ENCODE measurements at places on chromosomes 2 and 18. TPM values are rescaled to one million over a fixed set of nuclear protein-coding genes. Genes with fewer than 3 reads are reported as not detected.

DNA sequence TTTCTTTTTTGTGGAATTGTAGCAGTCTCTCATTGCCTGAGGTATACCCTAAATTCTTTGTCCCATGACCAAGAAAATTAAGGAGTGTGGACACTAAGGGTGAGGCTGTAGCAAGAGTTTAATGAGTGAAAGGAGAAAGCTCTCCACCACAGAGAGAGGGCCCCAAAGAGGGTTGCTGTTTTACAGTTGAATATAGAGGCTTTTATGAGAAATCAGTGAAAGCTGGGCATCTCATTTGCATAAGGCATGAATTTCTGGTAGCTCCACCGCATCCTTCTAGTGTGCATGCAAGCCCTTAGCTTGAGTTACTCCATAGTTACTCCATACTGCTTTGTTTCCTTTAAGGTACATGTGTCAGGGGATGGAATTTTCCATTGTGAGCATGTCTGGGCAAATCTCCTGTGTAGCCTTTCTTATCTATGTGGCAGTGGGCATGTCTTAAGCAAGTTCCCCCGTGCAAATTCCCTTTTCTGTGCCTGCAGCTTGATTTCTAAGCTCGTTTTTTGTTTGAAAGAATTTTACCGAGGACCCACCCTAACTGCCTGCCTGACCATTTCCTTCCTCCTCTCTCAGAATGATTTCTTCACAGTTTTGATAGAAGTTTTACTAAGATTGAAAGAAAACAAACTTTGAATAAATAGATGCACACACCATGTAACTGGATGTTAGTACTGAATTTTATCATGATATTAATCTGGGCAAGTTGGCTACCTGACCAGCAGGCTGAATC is 218.9 kb downstream of the PARD3B start:
- no peak for DNase-seq
- no peaks in the 10 kb centered on the region for H3K36me3 ChIP-seq
- no peak overlapping the region for H3K27ac ChIP-seq
- H3K4me1 ChIP-seq, result no peaks in the 10 kb centered on the region
- H3K4me3 ChIP-seq, result no peak overlapping the region
- H3K27me3 ChIP-seq, result no peaks in the 10 kb centered on the region

Gene INHA
- not detected for total RNA-seq

GRCh38 chr2:53715568-53715967 is 52.0 kb upstream of the CHAC2 start:
- no peak overlapping the region for H3K27ac ChIP-seq
- H3K4me3 ChIP-seq, result no peak overlapping the region
- DNase-seq, result no peak
- H3K4me1 ChIP-seq, result no peaks in the 10 kb centered on the region

- no peak overlapping the region for H3K27ac ChIP-seq
- DNase-seq, result no peak
- no peaks in the 10 kb centered on the region for H3K36me3 ChIP-seq
- H3K27me3 ChIP-seq, result no peaks in the 10 kb centered on the region
- no peaks in the 10 kb centered on the region for H3K4me1 ChIP-seq
Measured at GRCh38 chr2:179580378-179581146, 280.9 kb downstream of the ZNF385B start.

DNA sequence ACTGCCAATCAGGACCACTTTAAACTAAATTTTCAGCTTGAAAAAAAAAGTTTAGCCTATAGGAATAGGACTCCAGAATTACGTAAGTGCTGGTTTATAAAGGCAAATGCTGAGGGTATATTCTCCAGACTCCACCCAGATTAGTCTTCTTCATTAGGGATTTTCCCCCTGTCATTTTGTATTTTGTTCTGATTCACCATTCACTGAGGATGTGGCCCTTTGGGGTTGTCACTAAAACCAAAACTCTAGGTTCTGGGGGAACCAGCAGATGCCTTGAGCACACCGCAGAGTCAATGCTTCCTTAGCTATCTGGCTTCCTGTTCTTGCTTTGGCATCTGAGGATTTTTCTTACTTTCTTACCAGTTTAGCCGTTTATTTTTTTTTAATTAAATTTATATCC is 10.5 kb downstream of the SCYGR4 start:
- peaks cover 3% of the 10 kb centered on the region for H3K27me3 ChIP-seq
- H3K27ac ChIP-seq, result no peak overlapping the region
- no peaks in the 10 kb centered on the region for H3K36me3 ChIP-seq
- H3K4me3 ChIP-seq, result no peak overlapping the region
- no peak for DNase-seq

DNA sequence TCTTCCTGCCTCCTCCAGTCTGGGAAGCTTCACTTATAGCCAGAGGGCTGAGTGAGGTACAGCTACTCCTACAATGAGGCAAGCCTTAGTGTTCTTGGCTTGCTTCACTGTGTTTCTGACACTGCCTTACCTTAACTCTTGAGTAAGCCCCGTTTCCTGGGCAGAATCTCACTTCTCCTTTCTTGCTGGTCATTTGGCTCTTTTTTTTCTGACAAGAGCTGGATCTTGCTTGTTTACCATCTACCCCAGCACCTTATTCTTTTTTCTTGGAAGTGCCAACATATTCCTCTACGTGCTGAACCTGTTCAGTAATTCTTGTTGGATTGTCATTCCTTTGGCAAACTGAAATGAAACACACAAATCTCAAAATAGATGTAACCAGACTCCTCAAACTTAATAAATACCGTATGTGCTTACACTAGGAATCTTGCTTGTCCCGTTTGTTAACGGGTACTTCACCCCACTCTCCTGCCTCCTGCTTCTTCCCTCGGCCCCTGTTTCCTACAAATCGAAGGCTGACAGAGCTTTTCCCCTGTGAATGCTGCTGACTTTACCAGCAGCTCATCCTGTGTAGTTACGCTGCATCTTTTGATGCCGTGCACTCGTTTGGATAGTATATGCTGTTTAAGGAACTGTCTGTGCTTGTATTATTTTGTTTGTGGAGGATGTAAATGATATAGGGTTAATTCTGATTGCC is 132.2 kb downstream of the FMNL2 start:
- H3K4me1 ChIP-seq, result peaks cover 39% of the 10 kb centered on the region
- H3K4me3 ChIP-seq, result no peak overlapping the region
- H3K27ac ChIP-seq, result no peak overlapping the region
- H3K36me3 ChIP-seq, result no peaks in the 10 kb centered on the region
- peak; percentile 47 for DNase-seq

DNA sequence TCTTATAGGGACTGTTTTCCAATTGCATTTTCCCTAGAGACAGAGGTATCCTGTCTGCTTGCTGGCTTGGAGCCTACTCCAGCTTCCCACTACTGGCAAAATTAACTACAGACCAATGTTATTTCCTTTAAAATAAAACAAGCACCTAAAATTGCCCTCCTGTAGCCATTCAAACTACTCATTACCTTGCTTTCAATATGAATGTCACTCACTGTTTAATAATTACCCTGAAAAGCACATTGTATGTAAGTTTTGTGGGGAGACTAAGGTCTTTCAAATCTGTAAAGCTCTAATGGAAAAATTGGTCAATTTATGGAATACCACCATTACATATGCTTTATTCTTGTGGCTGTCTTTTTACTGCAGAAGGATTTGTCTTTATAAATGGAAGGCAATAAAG is 87.3 kb downstream of the DOCK10 start:
- peaks cover 73% of the 10 kb centered on the region for H3K4me1 ChIP-seq
- no peaks in the 10 kb centered on the region for H3K27me3 ChIP-seq
- H3K4me3 ChIP-seq, result no peak overlapping the region
- H3K27ac ChIP-seq, result no peak overlapping the region
- no peaks in the 10 kb centered on the region for H3K36me3 ChIP-seq
- no peak for DNase-seq

GRCh38 chr2:88252646-88253045 is 82.5 kb downstream of the THNSL2 start:
- no peaks in the 10 kb centered on the region for H3K27me3 ChIP-seq
- no peaks in the 10 kb centered on the region for H3K36me3 ChIP-seq
- no peak overlapping the region for H3K27ac ChIP-seq

- H3K27ac ChIP-seq, result no peak overlapping the region
- DNase-seq, result no peak
- H3K4me3 ChIP-seq, result no peak overlapping the region
- no peaks in the 10 kb centered on the region for H3K27me3 ChIP-seq
- H3K36me3 ChIP-seq, result no peaks in the 10 kb centered on the region
Measured at GRCh38 chr2:2640371-2640770, 309.3 kb upstream of the MYT1L start.

- no peaks in the 10 kb centered on the region for H3K27me3 ChIP-seq
- no peak for DNase-seq
- H3K4me3 ChIP-seq, result no peak overlapping the region
- H3K4me1 ChIP-seq, result peaks cover 18% of the 10 kb centered on the region
- no peaks in the 10 kb centered on the region for H3K36me3 ChIP-seq
- H3K27ac ChIP-seq, result no peak overlapping the region
Measured at GRCh38 chr2:209519906-209520305, 96.1 kb downstream of the MAP2 start.

DNA sequence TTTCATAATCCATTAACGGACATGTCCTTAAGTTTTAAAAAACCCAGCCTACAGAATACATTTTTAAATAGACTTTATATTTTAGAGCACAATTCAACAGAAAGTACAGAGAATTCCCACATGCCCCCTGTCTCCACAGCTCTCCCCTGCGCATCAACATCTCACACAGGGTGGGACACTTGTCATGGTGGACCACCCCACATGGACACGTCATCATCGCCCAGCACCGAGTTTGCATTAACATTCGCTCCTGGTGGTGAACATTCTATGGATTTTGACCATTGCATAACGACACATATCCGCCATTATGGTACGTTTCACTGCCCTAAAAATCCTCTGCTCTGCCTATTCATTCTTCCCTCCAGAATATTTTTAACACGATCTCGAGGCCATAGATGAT is 1.1 kb upstream of the KCNF1 start:
- no peaks in the 10 kb centered on the region for H3K4me1 ChIP-seq
- H3K27me3 ChIP-seq, result no peaks in the 10 kb centered on the region
- H3K4me3 ChIP-seq, result no peak overlapping the region
- no peak for DNase-seq
- H3K27ac ChIP-seq, result no peak overlapping the region

DNA sequence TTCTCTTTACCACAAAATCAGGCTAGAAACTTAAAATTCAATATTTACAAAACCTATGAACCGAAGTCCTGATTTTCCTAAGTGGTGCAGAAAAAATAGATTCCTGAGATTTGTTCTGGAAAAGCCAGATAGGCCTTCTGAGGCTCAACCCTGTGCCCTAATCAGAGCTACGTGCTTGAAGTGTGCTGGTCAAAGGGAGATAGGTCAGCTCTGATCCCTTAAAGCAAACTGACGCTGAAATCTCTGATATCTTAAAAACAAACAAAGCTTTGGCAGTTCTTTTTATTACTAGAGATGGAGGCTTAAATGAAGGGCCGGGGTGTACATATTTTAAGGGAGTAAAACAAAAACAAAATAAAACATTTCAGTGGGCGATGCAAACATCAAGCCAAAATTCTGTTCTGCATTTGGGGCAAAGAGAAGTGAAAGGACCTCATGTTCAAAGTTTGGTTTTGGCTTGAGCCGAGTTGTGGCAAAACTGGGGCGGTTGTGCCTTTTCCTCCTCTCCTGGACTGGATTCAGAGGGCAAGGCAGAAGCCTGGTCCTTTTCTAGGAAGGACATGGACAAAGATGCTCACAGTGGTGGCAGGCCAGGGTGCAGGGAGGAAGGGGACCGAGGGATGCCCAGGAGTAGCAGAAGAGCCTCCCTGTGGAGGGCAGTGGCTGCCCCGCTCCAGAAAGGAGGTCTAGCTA is 295.0 kb downstream of the CDCA7 start:
- DNase-seq, result no peak
- H3K4me1 ChIP-seq, result no peaks in the 10 kb centered on the region
- H3K27me3 ChIP-seq, result no peaks in the 10 kb centered on the region
- no peaks in the 10 kb centered on the region for H3K36me3 ChIP-seq
- H3K27ac ChIP-seq, result no peak overlapping the region
- no peak overlapping the region for H3K4me3 ChIP-seq

Gene CCDC74B
- total RNA-seq, result 1.4 TPM

GRCh38 chr2:201208563-201209252 is 25.8 kb downstream of the CASP10 start:
- peaks cover 16% of the 10 kb centered on the region for H3K36me3 ChIP-seq
- peak; percentile 90 for DNase-seq
- peaks cover 34% of the 10 kb centered on the region for H3K4me1 ChIP-seq

GRCh38 chr2:204638471-204639194 is 93.4 kb downstream of the PARD3B start:
- H3K27me3 ChIP-seq, result no peaks in the 10 kb centered on the region
- H3K4me1 ChIP-seq, result no peaks in the 10 kb centered on the region
- no peak for DNase-seq
- H3K4me3 ChIP-seq, result no peak overlapping the region

- H3K27ac ChIP-seq, result no peak overlapping the region
- no peaks in the 10 kb centered on the region for H3K27me3 ChIP-seq
- no peak for DNase-seq
- no peak overlapping the region for H3K4me3 ChIP-seq
- H3K36me3 ChIP-seq, result no peaks in the 10 kb centered on the region
Measured at GRCh38 chr2:120472031-120472430, 126.1 kb downstream of the INHBB start.

DNA sequence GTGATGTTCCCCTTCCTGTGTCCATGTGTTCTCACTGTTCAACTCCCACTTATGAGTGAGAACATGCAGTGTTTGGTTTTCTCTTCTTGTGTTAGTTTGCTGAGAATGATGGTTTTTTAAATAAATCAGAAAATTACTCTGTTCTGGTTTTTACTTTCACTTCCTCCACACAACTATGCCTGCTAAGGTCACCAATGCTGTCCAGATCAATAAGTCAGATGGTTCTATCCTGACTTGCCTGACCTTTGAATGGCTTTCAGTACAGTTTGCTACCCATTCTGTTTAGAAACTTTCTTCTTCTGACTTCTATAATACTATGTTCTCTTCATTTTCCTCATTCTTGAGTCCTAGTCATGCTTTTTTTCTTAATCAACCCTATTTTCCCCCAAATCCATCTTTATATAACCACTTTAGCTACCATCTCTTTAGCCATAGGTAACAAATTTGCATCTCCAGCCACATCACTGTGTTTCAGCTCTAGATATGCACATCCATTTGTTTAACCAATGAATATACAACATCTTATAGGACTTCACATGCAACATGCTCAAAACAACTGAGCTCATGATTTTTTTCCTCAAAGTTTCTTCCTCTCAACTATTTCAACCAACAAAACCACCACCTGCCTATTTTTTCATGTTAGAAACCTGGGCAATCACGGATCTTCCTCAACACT is 58.8 kb upstream of the SLC38A11 start:
- no peaks in the 10 kb centered on the region for H3K27me3 ChIP-seq
- no peak overlapping the region for H3K4me3 ChIP-seq
- peak overlapping the region; percentile 26 for H3K27ac ChIP-seq
- no peaks in the 10 kb centered on the region for H3K36me3 ChIP-seq

DNA sequence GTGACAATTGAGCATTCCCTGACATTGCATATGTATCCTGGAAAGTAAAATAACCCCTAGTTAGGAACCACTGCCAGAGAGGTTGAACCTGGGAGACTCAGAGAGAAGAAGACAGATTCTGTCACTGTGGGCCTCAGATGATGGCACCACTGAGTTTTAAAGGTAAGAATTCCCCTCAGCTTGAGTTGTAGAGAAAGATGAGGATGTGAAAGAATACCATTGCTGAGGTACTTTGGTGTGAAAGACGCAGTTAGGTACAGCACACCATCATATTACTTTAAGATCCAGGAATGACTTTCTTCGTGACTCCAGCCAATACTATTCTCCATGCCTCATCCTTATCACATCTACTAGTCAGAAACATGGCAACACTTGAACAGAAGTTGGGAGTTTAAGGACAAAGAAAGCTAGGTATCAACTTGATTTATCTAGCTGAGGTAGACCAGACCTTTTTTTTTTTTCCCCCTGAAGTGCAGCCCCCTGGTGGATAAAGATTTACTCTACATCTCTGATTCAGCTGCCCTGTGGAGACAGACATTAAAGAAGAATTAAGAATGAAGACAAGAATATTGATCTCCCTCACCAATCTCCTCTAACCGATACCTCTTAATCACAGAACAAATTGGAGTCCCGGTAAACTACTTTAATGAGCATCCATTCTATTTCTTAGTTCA is 630.5 kb upstream of the FANCL start:
- no peaks in the 10 kb centered on the region for H3K36me3 ChIP-seq
- H3K27ac ChIP-seq, result no peak overlapping the region
- no peaks in the 10 kb centered on the region for H3K4me1 ChIP-seq
